ENCODE measurements at places on chromosomes 2 and 18.

GRCh38 chr2:113011108-113011507 lies 5.8 kb downstream of the IL36A start:
- no peak for DNase-seq

DNA sequence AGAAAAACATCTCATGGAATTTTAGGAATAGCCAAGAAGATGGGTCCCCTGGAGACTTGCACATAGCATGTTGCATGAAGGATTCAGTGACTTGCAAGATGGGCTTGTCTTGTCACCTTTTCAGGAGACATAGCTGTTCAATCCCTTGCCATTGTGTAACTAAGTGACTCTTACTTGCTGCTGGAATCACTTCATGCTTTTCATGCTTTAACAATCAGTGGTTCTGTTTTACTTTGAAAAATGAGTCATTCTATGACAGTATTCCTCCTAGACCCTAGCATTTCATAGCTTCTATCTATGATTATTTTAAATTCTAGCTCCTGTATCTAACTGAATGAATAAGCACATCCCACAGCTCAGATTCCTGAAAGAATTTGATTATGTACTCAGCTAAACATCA lies 2.8 kb downstream of the KYNU start:
- no peak for DNase-seq

DNA sequence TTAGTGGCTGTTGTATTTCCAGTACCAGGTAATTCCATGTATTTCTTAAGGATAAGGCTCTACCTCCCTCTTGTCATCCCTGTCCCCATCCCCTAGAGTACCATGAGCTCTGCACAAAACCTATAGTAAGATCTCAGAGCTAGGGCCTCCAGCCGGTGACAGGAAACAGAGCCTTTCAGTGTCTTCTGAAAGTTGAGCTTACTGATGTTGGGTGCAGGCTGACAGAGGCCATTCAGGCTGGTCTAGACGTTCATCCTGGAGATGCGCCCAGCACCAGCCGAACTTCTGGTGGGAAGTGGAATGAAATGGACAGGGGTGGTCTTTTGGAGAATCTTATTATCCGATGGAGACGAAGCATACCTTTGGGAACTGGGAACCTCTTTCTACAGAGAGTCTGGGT lies 16.7 kb upstream of the LYPD6B start:
- DNase-seq: no peak

DNA sequence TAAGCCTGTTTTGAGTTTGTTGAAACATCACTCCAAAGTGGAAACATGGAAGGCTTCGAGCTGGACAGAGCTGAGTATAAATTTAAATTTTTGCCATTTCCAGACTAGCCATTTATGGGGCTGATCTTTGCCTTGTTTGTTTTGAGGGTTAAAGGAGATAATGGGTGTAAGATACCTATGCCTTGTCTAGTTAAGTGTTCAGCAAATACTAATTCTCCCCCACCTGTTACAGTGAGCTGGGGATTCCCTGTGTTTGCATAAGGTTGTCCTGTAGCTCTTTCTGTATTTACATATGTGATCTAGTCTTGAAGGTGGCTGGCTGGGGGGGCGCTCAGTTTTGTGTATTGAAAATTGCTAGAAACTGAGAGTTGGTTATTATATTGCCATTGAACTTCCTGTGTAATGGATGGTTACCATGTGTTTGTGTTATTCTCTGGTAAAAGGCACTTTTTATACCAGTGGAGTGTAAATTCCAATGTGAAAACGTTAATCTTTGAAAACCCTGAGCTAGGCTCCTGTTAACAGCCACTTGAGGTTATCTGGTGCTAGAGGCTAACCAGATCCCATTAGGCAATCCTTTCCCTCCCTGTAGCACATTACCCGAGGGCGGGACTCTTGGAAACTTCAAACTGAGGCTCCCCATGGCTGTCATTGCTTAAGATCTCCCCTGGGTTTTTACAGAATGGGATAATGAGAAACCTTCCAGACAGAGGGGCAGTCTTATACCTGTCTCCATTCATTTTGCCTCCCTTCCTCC lies 26.7 kb downstream of the TANC1 start:
- peak; percentile 71 for DNase-seq

DNA sequence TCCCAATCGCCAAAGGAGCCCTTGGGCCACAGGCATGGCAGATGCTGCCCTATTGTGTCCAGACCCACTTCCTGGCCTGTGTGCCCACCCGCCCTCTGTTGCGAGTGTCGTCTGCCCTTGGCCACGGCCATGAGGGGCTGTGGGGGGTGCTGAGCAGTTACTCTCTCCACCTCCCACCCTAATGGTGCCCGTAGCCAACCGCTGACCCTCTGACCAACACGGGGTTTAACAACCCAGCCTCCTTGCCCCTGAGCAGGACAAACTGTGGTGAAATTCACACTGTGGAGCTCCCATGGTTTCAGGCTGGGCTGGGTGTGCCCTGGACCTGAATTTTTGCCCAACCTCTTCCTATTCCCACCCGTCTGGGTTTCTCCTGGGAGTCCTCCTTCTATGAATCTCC lies 145.7 kb upstream of the HDAC4 start:
- no peak for DNase-seq

DNA sequence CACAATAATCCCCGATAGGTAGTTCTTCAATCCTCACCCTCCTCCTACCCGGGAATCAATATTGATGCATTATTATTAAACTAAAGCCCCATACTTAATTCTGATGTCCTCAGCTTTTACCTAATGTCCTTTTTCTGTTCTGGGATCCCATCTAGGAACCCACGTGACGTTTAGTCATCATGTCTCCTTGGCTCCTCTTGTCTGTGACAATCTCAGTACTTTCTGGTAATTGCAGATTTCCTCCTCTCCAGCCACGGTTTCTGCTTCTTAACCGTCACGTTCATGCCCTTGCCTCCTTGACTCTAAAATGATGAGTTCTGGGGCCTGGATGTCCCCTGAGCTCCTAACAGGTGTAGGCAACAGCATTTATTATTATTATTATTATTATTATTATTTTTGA lies 2.9 kb upstream of the DGKD start:
- no peak for DNase-seq

GRCh38 chr2:36059691-36060090 lies 295.9 kb upstream of the CRIM1 start:
- no peak for DNase-seq

All from NCI-H146 (cell line).